ENCODE measurements at places on chromosomes 5 and 9.

DNA sequence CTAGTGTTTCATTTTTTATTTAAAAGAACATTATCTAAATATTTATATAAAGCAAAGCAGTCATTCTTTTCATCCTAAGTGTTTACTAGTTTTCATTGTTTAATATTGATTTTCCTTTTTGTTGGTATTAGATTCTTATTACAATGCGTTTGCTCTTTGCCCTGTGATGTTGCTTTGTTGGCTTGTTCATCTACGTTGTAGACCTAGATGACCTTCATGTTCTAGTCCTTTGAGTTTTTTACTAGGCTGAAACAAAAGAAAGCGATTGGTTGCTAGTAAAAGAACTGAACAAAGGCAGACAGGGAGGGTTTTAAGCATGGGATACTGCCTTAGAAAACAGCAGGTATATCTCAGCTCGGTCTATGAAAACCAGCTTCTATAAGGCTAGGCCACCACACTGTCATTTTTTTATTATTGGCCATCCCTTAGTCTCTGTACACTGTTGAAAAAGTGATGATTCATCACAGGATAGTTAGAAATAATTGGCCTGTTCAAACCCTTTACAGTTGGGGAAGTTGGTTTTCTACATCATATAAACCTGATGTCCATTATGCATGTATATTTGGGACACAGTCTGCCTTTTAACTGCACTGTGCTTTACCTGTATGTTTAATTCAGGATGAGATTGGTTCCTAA is 119.0 kb downstream of the ZCCHC7 start:
- no peak for DNase-seq

GRCh38 chr5:103487218-103487617 is 75.4 kb downstream of the NUDT12 start:
- DNase-seq: peak; percentile 96

GRCh38 chr5:14444161-14444560 is 137.4 kb upstream of the OTULINL start:
- peak; percentile 59 for DNase-seq

GRCh38 chr5:95770830-95771708 is 39.9 kb downstream of the RHOBTB3 start:
- no peak for DNase-seq

DNA sequence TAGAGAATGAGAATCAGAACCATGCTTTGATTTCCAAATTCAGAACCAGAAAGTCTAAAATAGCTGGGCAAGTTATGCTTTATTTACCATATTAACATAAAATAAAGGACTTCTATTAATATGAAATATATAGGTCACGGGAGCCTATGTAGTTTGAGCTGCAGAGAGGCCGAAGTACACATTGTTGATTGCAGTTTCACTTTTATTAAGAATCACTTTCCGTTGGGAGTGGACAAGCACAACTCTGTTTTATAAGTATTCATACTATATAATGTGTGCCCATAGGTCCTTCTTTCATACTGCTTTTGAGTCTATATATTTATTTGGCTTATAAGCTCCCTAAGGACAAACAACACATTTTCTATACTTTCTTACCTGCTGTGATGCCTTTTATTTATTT is 58.7 kb upstream of the DMRT3 start:
- no peak for DNase-seq

- no peak for DNase-seq
Measured at GRCh38 chr5:96616801-96617200, 45.4 kb upstream of the CAST start.

GRCh38 chr9:99096409-99096808 is 8.5 kb upstream of the TGFBR1 start:
- DNase-seq: no peak

DNA sequence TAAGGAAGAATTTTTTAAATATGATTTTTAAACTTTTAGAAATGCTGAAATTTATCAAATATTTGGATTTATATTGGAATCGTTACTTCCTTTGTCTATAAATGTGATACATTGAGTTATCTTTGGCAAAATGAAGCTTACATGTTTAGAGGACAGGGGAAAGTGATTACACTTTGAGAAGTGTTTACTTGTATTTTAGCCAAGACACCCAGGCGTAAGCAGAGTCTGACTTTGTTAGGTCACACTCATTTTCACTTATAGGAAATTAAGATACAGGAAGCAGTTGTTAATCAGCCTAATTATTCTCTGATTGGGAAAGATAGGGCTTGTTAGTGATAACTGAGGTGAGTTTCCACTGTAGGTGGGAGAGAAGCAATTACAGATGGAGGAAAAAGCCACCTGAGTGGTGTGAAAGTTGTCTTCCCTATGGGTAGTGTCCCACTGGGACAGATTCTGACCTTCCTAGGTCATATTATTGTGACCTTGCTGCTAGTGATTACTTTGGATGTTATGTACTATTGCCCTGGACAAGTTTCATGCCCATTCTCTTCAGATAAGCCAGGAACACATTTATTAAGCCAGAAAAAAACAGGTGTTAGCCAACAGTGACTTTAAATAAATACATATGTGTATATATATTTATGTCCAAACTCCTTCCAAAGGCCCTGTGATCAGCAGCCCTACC is 88.7 kb downstream of the UHRF2 start:
- no peak for DNase-seq

GRCh38 chr5:105816961-105817360 is 1853.8 kb downstream of the EFNA5 start:
- DNase-seq: no peak

- no peak for DNase-seq
Measured at GRCh38 chr9:76296561-76297310, 97.5 kb downstream of the RFK start.

- DNase-seq: no peak
Measured at GRCh38 chr5:131863700-131864099, 66.9 kb upstream of the FNIP1 start.
